ENCODE measurements at places on chromosomes 13 and 19.

GRCh38 chr13:105196052-105196451, 1339.4 kb downstream of the EFNB2 start:
- DNase-seq, result no peak

DNA sequence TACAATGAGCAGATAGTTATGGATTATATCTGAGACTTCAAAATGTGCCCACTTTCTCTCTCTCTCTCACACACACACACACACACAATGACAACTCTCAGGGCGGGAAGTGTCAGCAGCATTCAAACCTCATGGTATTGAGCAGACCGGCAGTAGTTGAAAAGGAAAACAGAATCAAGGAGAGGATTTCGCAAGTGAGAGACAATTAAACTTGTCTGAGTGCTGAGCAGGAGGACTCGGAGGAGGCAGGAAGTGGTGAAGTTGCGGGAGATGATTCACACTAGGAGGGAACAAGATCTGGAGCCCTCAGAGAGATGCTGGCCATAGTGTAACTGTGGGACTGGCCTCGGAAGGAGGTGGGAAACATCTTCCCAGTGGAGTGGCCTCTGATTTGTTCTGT, 353.1 kb downstream of the EFNB2 start:
- no peak for DNase-seq

DNA sequence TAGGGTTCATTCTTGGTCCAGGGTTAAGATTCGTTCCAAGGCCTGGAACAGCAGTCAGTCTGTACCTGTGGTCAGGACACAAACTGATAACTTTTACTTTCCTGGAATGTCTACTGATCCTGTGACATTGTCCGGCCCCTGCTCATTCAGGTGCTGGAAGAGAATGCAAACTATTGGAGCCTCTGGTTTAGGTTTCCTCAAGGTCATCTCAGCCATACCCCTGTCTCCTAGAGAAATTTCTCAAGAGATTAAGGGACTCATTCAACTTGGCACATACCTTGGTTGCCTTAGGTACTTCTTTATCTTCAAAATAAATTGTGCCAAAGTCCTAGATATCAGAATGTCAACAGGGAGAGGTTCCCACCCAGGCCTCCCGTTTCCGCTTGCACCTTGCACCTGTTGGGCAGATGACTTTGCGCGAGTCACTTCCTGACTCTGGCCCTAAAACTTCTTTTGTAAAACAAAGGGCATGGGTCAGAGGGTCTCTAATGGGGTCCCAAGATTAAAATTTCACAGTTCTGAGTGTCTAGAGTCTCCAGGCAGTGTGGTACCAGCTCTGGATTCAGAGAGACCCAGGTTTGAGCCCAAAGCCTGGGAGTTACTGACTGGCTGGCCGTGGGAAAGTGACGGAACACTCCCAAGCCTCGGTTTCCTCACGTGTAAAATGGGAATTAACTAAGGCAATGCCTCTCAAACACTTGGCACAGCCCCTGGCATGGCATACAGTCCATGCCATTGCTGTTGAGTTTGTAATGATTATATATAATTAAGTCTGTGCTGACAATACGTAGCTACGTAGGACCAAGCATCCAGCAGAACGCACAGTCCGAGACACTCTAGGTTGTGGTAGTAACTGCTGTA, 25.8 kb upstream of the CYP2S1 start:
- no peak for DNase-seq

- no peak for DNase-seq
These were observed 76.2 kb downstream of the SLC15A1 start for GRCh38 chr13:98676239-98676638.

DNA sequence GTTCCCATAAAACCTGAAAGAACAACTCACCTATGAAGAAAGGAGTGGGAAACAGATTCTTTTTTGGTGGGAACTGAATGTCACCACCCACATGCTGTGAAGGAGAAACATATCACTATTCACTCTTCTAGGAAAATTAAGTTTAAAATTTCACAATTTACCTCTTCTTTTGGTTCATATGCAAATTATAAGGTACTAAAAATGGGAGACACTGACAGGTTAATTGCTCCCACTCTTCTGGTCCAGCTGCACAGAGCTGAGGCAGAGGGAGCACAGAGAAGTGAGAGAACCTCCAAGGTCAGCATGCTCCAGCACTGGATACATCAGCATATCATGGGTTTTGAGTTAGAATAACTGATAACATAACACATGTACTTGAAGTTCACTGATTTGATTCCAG, 186.9 kb downstream of the FGF14 start:
- no peak for DNase-seq

DNA sequence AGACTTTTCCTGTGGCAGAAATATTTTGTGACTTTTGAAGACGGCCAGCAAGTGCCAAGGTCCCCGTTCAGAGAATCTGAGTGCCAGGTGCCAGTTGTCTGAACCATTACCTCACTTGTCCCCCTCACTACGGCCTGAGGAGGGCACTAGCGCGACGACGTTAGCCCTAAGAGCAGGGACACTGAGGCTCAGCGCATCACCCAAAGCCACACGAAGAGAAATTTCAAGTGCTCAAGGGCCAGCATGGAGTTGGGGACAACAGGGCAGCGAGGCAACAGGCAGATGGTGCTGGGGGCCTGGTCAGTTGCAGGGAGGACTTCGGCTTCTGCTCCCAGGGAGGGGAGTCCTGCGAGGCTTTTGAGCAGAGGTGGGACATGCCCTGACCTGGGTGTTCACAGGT, 9.5 kb upstream of the TYK2 start:
- no peak for DNase-seq

GRCh38 chr13:76231522-76232167, 595.5 kb downstream of the LMO7 start:
- DNase-seq, result no peak

GRCh38 chr13:28239374-28239773, 101.0 kb downstream of the PAN3 start:
- DNase-seq, result no peak

DNA sequence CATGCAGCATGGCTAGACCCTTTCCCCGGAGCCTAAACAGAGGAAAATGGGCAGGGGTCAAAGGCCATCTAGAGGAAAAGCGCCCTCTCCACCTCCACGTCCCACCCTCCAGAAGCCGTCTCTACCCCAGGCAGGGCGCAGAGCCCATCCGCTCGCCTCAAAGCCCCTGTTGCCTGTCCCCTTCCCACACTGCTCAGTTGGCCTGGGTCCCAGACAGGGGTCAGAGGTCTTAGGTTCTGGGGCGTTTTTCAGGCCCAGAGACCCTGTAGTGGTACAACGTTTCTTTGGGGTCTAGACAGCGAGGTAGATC, 285 bp downstream of the TMEM143 start:
- DNase-seq, result no peak

GRCh38 chr19:49148044-49148682, 7.0 kb downstream of the HRC start:
- DNase-seq, result no peak

DNA sequence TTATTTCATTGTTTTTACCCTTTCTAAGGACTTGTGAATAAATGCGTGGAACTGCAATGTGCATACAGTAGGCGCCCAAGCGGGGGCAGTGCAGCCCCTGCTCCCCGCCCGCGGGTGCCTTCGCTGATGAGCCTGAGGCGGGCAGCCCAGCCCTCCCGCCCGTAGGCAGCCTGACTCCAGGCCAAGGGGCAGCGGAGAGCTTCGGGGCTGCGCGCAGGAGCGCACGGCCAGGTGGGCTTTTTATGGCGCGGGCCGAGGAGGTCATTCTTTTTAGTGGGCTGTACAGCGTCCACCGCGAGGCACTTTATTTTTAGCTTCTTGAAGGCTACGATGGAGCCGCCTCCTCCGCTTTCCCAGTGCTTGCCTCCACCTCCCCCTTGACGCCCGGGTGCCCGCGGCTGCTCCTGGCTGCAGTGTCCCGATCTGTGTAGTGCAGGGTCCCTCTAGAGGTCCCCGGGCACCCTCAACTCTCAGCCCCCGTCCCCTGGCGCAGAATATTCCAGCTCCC, 60.5 kb downstream of the CCNE1 start:
- DNase-seq, result no peak

DNA sequence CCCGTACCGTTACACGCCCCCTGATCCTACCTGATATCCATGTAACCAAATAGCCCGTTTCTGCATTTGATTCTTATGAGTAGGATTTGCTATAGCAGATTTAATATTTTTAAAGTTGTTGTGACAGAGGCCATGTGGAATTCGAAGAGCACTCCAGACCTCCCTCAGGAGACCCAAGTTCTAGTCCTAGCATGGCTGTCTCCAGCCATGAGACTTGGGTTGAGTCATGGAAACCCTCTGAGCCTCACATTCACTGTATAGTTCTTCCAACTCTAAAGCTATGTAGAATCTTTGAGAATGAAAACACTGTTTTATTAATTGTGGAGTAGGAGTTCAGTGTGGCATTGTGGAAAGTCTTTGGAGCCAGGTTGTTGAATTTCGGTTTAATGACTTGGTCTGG, 8.0 kb upstream of the GPR183 start:
- no peak for DNase-seq

GRCh38 chr13:31049833-31050232, 111.9 kb downstream of the HSPH1 start:
- no peak for DNase-seq

Data from activated CD4-positive, alpha-beta memory T cell treated with anti-CD3 and anti-CD28 coated beads, Interleukin-2, amount 10 ng/mL, durations not matched to agents 7 days and 5 days (primary cell).